Stimulated activated CD4-positive, alpha-beta T cell treated with anti-CD3 and anti-CD28 coated beads, TNF-alpha, amount 100 ng/mL, for 1 hour (primary cell): ENCODE measurements at places on chromosomes 7 and 10.

- DNase-seq, result no peak
Measured at GRCh38 chr10:43055217-43055616, 21.7 kb upstream of the RET start.

DNA sequence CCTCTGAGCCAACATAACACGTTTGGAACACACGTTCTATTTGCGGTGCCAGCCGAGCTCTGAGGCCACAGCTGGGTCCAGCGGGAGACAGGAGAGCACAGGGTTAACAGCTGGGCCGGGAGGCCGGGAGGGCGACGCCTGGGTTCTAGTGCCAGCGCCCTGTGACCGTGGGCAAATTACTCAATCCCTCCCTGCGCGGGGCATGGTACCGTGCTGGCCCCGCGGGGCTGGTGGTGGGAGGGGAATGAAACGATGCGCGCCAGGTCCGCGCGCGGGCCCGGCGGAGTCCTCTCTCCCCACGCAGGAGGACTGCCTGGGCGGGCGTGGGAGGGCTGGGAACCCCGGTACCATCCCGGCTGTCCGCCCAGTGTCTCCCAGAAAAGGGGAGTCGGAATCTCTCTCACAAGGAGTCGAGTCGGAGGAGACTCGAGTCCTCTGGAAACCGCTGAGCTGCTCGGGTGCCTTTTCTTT is 30.4 kb downstream of the LEP start:
- no peak for DNase-seq

- no peak for DNase-seq
Measured at GRCh38 chr7:44971188-44971901, 7.5 kb downstream of the MYO1G start.

- no peak for DNase-seq
Measured at GRCh38 chr10:22816298-22816653, 101.9 kb upstream of the PIP4K2A start.

- DNase-seq, result no peak
Measured at GRCh38 chr7:129714514-129715063, 103.1 kb downstream of the NRF1 start.

DNA sequence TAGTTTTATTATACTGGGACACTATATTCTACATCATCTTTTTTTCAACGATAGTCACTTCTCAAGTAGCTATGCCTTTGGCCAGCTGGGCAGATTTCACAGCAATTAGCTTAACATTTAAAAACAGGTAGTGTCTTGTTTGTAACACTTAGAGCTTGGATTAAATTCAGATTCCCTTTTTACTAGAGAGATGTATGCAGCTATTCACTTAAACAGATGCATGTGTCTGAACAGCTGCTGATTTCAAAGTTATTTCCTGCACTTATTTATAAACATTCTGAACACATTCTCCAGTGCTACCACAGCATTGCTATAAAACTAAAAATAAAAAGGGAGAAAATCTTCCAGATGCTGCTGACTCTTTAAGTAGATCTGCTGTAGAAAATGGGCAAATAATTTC is 637.2 kb downstream of the POM121L12 start:
- no peak for DNase-seq

DNA sequence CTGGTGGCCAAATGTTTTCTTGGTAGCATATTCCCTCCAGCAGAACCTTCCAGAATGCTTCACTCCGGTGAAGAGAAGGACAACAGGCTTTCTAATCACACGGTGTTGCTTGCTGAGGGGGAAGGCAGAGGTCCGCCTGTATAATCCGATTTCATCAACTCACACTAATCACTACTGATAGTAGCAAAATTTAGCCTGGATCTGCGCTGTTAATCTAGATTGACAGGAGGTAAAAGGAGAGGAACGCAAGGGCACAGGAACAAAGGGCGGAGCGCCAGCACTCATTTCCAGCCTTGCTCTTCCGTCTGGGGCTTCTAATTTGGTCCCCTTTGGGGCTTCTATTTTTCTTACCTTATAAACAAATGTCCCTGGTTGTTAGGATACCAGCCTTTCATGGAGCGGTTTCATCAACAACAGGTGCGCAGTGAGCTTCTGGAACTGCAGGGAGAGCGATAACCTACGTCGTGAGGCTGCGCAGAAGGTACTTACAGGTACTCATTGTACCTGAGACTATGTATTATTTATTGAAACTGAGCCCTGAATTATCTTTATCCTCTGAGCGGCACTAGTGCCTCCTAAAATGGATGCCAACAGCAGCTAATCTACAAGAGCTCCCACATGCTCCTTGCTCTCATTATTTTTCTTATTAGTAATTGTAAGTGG is 150.6 kb downstream of the CACNB2 start:
- no peak for DNase-seq

DNA sequence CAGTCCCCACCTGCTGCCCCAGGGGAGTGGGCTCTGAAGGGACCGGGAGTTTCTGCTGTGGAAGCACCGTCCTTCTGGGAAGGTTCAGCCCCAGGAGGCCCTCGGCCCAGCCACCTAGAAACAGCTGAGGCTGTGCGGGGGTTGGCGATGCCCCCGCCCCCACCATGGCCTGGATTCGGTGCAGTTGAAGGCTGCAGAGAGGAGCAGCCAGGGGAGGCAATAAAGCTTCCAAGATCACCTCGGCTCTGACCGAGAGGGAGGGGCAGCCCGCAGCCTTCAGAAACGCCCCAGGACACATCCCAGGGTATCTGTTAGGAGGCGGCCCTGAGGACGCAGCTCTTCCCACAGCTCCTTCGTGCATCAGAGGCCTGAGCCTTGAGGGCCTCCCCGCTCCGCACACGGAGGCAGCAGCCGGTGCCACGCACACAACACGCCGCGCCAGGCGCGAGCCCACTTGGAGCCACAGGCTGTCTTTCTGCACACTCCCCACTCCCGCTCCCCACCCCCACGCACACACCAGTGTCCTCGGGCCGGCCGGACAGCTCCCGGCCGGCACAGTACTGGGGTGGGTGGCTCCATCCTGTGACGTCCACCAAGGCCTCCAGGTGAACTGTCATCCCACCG is 1.6 kb downstream of the KNDC1 start:
- DNase-seq, result no peak

GRCh38 chr7:116222501-116222900 is 12.2 kb downstream of the TES start:
- DNase-seq, result no peak

DNA sequence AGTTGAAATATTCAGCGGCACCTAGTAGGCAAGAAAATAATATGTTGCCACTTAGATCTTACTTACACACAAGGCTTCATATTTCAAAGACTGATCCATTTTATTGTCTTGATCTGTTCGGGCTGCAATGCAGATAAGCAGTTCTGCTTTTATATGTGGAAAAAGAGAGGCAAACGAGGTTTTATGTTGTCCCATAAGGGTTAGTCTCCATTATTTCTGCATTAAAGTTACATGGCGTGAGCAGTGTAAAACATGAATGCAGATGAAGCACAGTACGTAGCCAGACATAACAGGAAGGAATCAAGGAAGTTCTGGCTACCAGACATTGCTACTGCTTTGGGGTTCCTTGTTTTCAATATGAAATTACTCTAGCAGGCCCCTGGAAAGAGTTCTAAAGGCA is 224.8 kb downstream of the BBS9 start:
- no peak for DNase-seq

- no peak for DNase-seq
Measured at GRCh38 chr10:1626410-1626809, 110.9 kb downstream of the ADARB2 start.

DNA sequence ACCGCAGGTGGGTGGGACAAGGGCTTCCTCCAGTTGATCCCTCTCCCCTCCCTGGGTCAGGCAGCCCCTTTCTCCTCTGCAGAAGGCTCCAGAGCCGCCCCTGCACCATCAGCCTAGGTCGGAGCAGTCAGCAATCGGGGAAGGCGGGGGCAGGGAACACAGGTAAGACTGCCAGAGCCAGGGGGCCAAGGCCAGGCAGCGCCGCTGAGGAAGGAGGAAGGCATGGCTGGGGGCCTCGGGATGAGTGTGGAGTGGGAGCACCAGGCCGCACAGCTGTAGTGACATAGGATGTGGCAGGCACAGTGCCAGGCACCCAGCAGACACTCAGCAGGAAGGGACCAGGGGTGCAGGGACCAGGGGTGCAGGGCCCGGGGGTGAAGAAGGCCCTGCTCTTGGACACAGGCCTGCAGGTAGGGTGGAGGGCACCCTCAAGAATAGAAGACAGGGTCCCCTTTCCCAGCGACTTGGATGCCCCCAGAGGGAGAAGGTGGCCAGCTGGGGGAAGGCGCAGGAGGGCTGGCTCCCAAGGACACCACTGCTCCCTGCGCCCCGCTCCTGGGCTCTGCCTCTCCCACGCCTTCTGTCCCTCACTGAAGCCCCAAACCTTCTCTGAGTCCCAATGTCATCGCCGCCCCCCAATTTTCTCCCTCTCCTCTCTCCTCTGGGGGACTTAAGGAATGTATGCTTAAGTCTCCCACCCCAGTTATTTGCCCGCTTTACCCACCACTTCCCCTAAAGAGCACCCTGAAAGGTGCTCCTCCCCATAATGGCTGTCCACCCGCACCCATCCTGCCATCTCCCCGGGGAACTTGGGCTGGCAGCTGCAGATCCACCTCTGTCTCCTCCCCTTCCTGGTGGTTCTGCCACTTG is 38.5 kb downstream of the CAMK2B start:
- no peak for DNase-seq

DNA sequence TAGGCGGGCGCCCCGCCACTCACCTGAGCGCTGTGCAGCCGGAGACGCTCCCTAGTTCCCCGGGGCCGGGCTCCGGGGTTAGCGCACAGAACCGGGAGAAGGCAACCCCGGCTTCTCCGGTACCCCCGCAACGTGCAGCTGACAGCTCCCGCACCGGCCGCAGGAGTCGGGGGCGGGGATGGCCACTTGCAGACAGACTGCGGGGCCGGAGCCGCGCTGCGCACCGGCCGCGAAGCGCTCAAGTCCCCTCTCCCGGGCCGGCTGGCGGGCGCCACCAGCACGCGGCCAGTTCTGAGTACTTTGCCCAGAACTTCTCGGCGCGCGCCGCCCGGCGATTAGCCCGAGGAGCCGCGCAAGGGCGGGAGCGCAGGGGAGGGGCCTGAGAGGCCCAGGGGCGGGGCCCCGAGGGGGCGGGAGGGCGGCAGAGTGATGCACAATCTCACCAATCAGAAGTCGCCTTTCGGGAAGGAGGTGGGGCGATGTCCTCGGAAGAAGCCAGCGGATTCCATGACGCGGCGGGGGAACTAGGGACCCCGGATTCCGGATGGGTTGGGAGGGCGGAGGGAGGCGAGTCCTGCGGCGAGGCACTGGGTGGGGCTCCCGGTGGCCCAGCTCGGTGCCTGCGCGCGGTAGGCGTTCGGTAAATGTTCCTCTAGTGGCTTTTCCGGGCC is at the start of gene OSBPL3:
OSBPL3 (minus strand) TSS at position 316 of the 671 bp plus-strand sequence. CDS start 87,706 bp downstream, outside the sequence.
- DNase-seq, result peak; percentile 93

- no peak for DNase-seq
Measured at GRCh38 chr10:15541376-15541775, 170.3 kb upstream of the FAM171A1 start.

- no peak for DNase-seq
Measured at GRCh38 chr10:132687181-132687892, 98.6 kb downstream of the NKX6-2 start.

DNA sequence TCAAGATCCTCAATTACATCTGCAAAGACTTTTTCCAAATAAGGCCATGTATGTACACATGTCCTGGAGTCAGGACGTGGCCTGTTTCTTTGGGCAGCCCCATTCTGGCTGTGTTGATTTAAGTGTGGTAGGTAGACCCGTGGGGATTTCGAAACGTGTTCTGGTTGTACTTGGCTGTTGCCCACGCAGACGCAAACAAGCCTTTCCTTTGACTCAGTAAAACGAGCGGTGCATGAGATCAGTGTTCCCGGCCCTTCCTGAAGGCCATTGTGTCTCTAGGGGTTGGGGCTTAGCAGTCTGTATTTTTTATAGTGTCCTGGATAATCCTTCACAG is 64.8 kb upstream of the DNAJB6 start:
- no peak for DNase-seq

GRCh38 chr7:2983586-2983985 is 60.1 kb downstream of the CARD11 start:
- no peak for DNase-seq

DNA sequence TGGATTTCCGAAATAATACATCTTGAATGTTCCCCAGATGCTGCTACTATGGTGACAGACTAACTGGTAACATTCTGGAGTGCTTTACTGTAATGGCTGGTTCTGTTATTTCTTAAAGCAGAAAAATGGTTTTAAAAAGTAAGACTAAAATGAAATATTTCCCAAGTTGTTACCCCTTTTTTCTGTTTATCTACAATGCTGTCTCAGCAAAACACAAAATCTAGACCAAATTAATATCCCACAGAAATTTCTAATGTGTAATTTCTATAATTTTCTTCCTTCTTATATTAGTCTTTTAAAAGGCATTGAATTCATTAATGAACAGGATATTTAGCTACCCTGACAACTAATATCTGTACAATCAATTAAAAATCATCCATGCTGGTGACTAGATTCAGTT is 19.1 kb upstream of the MTERF1 start:
- no peak for DNase-seq

GRCh38 chr7:50827281-50827680 is 44.6 kb upstream of the GRB10 start:
- no peak for DNase-seq

GRCh38 chr7:52668435-52668834 is 367.0 kb upstream of the POM121L12 start:
- DNase-seq, result no peak

DNA sequence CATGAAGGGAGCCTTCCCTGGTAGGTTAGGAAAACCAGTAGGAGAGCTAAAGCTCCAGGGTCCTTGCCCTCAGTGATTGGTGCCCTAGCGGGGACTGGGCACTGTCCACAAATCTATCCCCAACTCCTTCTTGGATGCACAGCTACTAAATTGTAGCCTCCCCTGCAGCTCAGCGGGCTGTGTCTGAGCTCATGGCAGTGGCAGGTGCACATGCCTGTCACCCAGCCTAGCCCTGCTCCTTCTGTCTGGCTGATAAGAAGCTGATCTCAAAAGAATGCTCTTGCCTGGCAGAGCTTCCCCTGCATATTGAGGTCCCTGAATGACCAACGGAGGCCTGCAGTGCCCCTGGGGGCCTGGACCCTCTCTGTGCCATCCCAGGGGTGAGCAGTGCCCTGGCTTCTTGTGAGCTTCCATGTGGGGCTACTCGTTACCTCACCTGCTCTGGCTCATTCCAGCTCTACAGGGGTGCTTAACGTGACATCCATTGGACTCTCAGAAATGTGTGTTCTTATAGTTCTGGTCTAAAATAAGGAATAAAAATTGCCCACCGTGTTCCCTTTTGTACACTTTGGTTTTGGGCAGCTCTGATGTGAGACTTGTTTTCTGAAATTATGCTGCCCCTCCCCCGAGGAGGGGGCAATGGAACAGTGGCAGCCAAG is 59.8 kb upstream of the ANTXRL start:
- DNase-seq, result no peak

GRCh38 chr10:131739206-131739605 is 161.6 kb upstream of the PPP2R2D start:
- DNase-seq, result no peak

DNA sequence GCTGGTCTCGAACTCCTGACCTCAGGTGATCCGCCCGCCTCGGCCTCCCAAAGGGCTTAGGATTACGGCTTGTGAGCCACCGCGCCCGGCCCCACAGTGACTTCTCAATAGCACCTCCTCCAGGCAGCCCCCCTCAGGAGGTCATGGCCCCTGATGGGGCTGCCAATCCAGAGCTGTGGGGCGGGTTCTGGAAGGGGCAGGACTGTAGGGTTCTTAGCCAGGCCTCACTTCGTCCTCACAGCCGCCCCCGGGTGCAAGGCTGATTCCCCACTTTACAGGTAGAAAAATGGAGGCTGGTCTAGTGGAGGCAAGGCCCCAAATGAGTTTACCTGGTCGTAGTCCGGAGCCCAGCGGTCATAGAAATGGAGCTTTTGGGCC is 638 bp downstream of the METTL27 start:
- no peak for DNase-seq
